ENCODE measurements at places on chromosomes 6 and 20. TPM values are rescaled to one million over a fixed set of nuclear protein-coding genes. Genes with fewer than 3 reads are reported as not detected.
A peak's percentile ranks its signal among the peaks of the same experiment; 100 is the strongest.

SH3BGRL2 gene
- 8.5 TPM for total RNA-seq

DNA sequence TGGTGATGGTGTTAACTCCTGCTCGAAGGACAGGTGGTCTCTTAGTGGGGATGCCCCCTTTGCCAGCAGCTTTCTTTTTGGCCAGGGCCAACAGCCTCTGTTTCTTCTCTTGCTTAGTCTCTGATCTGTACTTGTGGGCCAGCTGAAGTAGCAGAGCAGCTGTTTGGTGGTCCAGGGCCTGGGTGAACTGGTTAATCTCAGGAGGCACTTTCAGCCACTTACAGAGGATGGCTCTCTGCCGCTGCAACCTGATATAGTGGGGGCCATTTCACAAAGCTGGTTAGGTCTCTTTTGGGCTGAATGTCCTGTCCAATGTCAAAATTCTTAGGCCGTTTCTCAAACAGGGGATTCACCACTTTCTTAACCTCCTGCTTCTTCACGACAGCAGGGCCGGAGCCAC is 23.2 kb upstream of the LOC128125822 start:
- H3K36me3 ChIP-seq: no peaks in the 10 kb centered on the region
- H3K27me3 ChIP-seq: no peaks in the 10 kb centered on the region
- H3K4me3 ChIP-seq: no peak overlapping the region

DNA sequence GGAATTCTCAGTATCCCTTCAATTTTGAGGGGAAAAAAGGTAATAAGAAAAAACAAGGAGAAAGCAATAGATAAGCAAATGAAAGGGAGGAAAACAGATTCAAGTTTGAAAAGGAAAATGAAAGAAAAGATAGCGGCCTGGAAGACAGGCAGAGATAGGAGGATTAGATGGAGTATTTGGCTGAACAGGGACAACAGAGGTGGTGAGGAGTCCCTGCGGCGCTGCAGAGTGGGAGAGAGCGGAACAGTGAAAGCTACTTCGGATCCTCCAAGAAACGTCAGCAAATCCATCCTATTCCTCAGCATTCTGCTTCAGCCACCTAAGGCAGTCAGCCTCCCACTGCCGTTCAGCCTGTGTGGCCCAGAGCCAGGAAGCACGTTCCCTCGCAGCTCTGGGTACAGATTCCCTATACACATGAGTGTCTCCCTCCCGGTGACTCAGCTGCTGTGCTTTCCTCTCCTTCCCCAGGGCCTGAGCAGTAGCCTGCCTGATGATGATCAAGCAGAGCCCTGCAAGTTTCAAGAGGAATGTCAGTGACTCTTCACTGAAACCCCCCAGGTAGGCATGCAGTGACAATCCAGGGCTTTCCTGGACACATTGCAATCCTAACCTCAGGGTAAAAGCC is 43.4 kb upstream of the CDYL start:
- H3K36me3 ChIP-seq: no peaks in the 10 kb centered on the region
- no peaks in the 10 kb centered on the region for H3K27me3 ChIP-seq
- H3K27ac ChIP-seq: no peak overlapping the region
- H3K4me1 ChIP-seq: peaks cover 11% of the 10 kb centered on the region
- H3K4me3 ChIP-seq: no peak overlapping the region
- DNase-seq: peak; percentile 52

DNA sequence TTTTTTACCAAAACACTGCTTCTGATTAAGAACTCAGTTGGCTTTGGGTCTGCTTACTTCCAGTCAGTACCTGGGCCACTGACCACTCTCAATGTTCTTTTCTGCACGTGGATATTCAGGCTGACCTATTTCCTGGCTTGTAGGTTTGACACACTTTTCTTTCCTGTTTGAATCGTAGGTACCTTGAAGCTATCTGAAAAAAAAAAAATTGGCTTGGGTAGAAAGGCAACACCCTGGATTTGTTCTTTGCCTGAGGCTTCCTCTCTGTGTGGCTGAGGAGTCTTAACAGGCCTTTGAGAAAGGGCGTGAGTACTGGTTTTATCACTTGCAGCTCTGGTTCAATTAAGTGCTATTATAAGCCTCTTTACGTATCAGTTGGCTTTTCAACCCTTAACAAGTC is 60.6 kb upstream of the IL20RA start:
- no peaks in the 10 kb centered on the region for H3K36me3 ChIP-seq
- no peak for DNase-seq
- no peak overlapping the region for H3K4me3 ChIP-seq
- H3K27me3 ChIP-seq: no peaks in the 10 kb centered on the region
- H3K27ac ChIP-seq: no peak overlapping the region

PDE10A gene
- total RNA-seq: 9.0 TPM

- H3K27ac ChIP-seq: no peak overlapping the region
- no peak overlapping the region for H3K4me3 ChIP-seq
- no peaks in the 10 kb centered on the region for H3K27me3 ChIP-seq
- DNase-seq: no peak
Measured at GRCh38 chr6:86511962-86512361, 425.4 kb upstream of the HTR1E start.

- DNase-seq: no peak
- H3K27ac ChIP-seq: no peak overlapping the region
- H3K36me3 ChIP-seq: no peaks in the 10 kb centered on the region
- no peaks in the 10 kb centered on the region for H3K27me3 ChIP-seq
Measured at GRCh38 chr6:26355366-26355765, 9.6 kb upstream of the BTN3A2 start.

TRIM31 gene
- total RNA-seq: not detected

POU3F2 gene
- 0.13 TPM for total RNA-seq

DNA sequence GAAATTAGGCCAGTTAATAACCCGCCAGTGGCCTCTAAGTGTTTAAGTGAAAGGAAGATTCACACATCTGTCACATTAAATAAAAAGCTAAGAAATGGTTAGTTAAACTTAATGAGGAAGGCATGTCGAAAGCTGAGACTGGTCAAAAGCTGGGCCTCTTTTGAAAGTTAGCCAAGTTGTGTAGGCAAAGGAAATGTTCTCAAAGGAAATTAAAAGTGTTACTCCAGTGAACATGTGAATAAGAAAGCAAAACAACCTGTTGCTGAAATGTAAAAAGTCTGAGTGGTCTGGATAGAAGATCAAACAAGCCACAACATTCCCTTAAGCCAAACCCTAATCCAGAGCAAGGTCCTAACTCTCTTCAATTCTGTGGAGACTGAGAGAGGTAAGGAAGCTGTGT is 10.9 kb upstream of the MTRF1L start:
- DNase-seq: no peak
- no peak overlapping the region for H3K4me3 ChIP-seq
- no peaks in the 10 kb centered on the region for H3K36me3 ChIP-seq
- no peak overlapping the region for H3K27ac ChIP-seq
- H3K27me3 ChIP-seq: no peaks in the 10 kb centered on the region

DNA sequence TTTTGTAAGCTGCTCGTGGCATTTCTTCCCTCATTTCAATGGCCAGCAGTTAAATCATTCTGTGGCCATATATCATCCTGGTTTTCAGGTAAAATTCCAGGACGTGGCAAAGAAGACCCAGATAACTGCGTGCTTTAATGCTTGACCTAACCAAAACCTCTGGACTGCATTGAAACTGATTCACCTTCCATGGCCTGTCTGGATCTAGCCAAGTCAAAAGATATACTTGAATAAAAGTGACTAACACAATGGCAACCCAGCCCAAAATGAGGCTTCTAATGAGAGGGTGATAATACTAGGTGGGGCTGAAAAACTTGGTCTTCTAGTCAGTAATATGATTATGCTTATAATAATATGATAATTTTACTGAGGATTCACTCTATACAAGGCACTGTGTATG is 16.5 kb upstream of the PCSK2 start:
- no peaks in the 10 kb centered on the region for H3K36me3 ChIP-seq
- no peak for DNase-seq
- no peaks in the 10 kb centered on the region for H3K4me1 ChIP-seq
- peaks cover 2% of the 10 kb centered on the region for H3K27me3 ChIP-seq
- no peak overlapping the region for H3K4me3 ChIP-seq

DNA sequence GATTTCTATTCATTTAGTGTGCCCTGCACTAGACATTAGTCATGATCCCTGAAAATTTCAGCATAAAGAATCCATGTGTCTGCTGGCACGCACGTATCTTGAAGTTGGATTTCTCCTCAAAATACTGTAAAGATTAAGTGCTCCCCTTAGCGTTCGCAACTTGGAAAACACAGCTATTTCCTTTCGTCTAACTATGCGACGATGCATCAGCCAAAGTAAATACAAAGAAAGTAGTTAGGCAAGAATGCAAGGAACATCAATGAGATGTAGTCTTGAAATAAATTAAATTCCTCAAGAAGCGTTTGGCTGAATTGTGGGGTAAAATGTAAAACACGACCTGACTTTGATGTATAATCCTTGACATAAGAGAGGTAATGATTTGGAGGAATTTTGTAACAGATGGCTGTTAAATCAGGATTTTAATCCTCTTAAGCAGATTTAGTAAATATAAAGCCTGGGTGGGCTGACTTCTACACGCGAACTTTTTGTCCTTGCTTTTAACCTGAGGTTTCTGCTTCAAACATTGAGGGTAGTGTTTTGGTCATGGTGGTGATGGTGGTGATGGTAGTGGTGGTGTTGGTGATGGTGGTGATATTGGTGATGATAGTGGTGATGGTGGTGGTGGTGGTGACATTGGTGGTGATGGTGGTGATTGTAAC is 88.2 kb downstream of the FOXF2 start:
- DNase-seq: peak; percentile 63
- no peaks in the 10 kb centered on the region for H3K36me3 ChIP-seq
- H3K27ac ChIP-seq: no peak overlapping the region
- H3K4me1 ChIP-seq: no peaks in the 10 kb centered on the region
- H3K27me3 ChIP-seq: peaks cover 7% of the 10 kb centered on the region

LINC00237 gene
- total RNA-seq: 0.18 TPM

DNA sequence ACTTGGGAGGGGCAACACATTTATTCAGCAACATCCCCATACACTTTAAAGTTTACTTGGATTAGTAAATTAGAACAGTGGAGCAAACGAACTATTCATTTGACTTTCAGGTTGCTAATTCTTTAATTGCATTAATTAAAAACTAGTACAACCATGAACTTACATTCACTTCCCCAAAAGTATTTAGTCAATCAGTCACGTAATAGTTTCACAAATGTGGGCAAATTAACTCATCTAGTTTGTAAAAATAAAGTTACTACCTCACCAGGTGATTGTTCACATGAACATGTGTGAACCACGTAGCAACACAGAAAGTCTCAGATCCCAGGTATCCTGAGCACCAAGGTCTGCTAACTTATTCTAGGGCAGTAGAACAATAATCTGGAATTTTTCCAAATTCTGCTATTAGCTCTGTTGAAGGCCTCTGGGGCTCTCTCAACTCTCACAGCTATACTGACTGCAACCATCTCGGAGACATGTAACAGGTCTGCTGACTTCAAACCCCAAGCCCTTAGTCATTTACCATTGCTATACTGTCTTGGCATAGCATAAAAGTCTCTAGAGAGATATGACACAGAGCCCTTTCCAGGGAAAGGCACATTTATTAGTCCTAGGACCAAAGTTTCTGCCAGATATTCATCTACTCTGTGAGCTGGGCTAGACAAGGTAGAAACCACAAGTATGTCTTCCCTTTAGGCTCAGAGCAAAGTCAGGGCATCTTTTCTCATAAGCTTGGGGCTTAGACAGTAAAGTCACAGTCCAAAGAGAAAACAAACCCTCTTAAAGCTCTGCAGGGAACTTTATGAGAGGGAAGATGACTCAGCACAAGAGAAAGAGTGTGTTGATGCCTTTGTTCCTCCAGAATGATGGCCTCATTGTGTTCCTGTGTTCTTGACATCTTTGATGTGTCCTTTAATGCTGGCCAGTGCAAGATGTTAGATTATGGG is 50.9 kb upstream of the CCDC28A start:
- H3K27me3 ChIP-seq: no peaks in the 10 kb centered on the region
- no peak for DNase-seq
- no peaks in the 10 kb centered on the region for H3K36me3 ChIP-seq
- H3K4me3 ChIP-seq: no peak overlapping the region
- H3K4me1 ChIP-seq: no peaks in the 10 kb centered on the region
- no peak overlapping the region for H3K27ac ChIP-seq

DNA sequence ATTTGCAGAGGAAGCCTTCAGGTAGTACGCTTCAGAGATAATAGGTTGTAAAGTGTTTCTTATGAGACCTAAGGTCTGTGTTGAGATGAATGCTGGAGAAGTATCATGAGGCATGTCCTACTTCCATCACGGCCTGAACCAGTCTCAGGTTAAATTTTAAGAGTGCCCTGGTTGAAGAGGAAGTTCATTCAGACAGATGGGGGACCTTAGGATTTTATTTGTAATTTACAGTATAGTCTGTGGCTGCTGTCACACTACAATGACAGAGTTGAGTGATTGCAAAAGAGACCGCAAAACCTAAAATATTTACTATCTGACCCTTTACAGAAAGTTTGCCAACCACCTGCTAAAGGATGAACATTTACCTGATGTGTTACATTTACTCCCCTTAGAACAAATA is 70.9 kb downstream of the UST start:
- H3K4me3 ChIP-seq: no peak overlapping the region
- no peaks in the 10 kb centered on the region for H3K27me3 ChIP-seq
- peaks cover 2% of the 10 kb centered on the region for H3K4me1 ChIP-seq
- no peak overlapping the region for H3K27ac ChIP-seq
- no peaks in the 10 kb centered on the region for H3K36me3 ChIP-seq

- peaks cover 8% of the 10 kb centered on the region for H3K4me1 ChIP-seq
- no peak overlapping the region for H3K4me3 ChIP-seq
- peak; percentile 28 for DNase-seq
Measured at GRCh38 chr6:119310486-119311036, 39.0 kb downstream of the MAN1A1 start.

GRCh38 chr20:20894280-20894679 is 181.8 kb upstream of the RALGAPA2 start:
- H3K4me1 ChIP-seq: peaks cover 17% of the 10 kb centered on the region
- peak; percentile 16 for DNase-seq
- H3K27me3 ChIP-seq: no peaks in the 10 kb centered on the region
- H3K27ac ChIP-seq: no peak overlapping the region
- no peaks in the 10 kb centered on the region for H3K36me3 ChIP-seq

GRCh38 chr6:28867086-28867409 is 56.7 kb downstream of the TRIM27 start:
- DNase-seq: peak; percentile 56
- H3K4me3 ChIP-seq: peak overlapping the region; percentile 65
- H3K36me3 ChIP-seq: no peaks in the 10 kb centered on the region
- no peaks in the 10 kb centered on the region for H3K27me3 ChIP-seq
- peak overlapping the region; percentile 90 for H3K27ac ChIP-seq

DNA sequence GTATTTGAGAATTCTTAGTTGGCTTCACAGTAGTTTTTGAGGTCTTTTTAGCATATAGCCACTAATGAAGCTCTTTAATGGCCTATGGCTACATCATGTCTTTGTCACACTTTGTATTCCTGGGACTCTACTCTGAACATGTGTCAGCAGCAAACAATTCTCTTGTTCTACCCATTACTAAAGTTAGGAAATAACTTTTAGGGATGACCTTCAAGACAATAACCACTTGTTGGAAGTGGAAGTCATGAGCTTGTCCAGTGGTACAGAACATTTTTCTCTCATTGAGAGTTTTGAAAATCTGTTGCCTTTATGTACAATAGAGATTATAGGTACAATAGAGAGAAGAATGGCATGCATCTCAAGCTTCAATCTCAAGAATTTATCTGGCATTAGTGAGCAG is 571.6 kb upstream of the JAG1 start:
- peaks cover 2% of the 10 kb centered on the region for H3K4me1 ChIP-seq
- no peak for DNase-seq
- H3K4me3 ChIP-seq: no peak overlapping the region
- no peaks in the 10 kb centered on the region for H3K36me3 ChIP-seq

GRCh38 chr20:32539817-32540675 is 45.1 kb downstream of the NOL4L start:
- H3K4me1 ChIP-seq: peaks cover 76% of the 10 kb centered on the region
- H3K36me3 ChIP-seq: no peaks in the 10 kb centered on the region
- no peaks in the 10 kb centered on the region for H3K27me3 ChIP-seq
- no peak for DNase-seq

- H3K27me3 ChIP-seq: no peaks in the 10 kb centered on the region
- H3K36me3 ChIP-seq: no peaks in the 10 kb centered on the region
- DNase-seq: no peak
- no peak overlapping the region for H3K4me3 ChIP-seq
Measured at GRCh38 chr20:6680854-6681253, 86.6 kb upstream of the BMP2 start.

All from muscle of leg (tissue), 16 donors.